ENCODE measurements at places on chromosomes 11 and 22.

- no peak for DNase-seq
Observed at GRCh38 chr11:131695889-131696429, 325.5 kb downstream of the NTM start.

GRCh38 chr11:8577791-8578581, 16.0 kb downstream of the STK33 start:
- DNase-seq: no peak

GRCh38 chr11:80838153-80838552, 1397.3 kb upstream of the TENM4 start:
- DNase-seq: no peak

- no peak for DNase-seq
Observed at GRCh38 chr11:34356130-34356529, 1.7 kb downstream of the ABTB2 start.

DNA sequence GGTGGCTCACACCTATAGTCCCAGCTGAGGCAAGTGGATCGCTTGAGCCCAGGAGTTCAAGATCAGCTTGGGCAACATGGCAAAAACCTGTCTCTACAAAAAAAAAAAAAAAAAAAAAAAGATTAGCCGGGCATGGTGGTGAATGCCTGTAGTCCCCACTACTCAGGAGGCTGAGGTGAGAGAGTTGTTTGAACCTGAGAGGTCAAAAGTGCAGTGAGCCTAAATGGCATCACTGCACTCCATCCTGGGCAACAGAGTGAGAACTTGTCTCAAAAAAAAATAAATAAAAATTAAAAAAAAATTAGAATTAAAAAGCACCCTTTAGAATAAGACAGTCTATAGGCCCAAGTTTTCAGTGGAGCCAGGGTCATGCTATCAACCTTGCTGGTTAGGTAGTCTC, 95.5 kb downstream of the PDHX start:
- DNase-seq: no peak

DNA sequence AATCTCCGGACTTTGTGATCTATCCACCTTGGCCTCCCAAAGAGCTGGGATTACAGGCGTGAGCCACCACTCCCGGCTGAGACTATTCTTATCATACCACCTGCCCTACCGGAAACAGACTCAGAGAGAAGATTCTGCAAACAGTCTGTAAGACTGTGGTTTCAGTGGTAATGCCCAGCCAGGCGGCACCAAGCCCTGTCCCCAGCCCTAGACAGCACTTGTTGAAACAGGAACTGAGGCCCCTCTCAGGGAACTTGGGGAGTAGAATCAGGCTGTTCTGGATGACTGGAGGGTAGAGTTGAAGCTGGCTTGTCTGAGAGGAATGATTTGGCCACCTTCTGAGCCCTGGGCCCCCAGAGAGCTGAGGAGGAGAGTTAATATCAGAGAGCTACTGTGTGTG, 1.3 kb upstream of the INSC start:
- DNase-seq: no peak

DNA sequence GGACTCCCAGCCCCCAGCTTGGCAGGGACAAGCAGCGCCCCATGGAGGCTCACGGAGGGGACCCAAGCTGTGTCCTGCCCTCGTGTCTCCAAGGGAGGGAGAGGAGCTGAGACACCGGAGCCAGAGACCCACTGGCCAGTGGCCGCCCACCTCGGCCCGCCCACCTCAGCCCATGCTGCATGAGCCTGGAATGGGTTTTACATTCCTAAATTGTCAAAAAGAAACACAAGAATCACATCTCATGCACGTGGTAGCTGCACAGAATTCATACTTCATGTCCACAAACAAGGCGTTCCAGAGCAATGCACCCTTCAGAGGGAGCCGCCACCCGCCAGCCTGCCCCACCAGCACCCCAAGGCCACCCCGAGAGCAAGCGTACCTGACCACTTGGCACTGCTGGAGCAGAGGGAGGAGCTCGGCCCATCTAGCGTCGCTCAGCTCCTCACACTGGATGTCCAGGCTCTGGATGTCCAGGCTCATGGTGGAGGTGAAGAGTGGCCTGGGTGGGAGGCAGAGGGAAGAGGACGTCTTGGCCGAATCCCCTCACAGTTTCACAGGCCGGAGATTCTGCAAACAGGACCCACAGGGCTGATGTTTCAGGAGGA, 5.3 kb downstream of the RNH1 start:
- no peak for DNase-seq

DNA sequence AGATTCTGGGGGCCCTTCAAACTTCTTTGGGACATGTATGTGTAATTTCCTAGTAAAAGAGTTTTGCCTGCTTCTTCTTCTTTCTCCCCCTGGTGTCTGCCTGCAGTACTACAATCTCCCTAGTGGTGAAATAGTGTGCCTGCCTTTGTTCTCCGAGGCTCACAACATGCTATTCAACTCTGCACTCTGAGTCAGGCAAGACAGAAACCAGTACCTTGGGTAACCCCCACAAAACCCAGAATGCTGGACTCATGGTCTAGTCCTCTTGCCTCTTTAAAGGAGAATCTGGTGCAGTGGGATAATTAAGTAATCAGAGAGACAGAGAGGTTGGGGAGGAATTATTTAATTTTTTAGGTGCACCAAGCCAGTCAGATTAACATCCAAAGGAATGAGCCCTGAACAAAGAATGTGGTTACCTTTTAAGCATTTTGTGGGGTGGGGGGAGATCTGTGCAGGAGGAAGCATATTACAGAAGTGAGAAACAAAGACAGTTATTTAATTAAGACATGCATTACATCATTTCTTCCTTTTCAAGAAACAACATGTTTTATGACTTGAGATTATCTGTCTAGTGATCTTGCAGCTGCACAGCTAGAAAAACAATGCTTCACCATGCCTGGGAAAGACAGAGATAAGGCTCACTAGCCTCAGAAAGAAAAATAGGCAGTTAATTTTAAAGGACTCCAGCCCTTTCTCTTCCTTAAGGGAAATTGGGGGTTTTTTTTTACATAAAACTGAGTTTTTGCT, 11.0 kb upstream of the MS4A6A start:
- peak; percentile 80 for DNase-seq

- DNase-seq: no peak
Observed at GRCh38 chr22:32706149-32706548, 95.4 kb upstream of the TIMP3 start.

GRCh38 chr22:50186761-50187523, 1.2 kb downstream of the TRABD start:
- DNase-seq: no peak

GRCh38 chr11:69965821-69966582, 112.1 kb upstream of the ANO1 start:
- no peak for DNase-seq

- DNase-seq: no peak
Observed at GRCh38 chr11:119236490-119236889, 30.4 kb downstream of the CBL start.

DNA sequence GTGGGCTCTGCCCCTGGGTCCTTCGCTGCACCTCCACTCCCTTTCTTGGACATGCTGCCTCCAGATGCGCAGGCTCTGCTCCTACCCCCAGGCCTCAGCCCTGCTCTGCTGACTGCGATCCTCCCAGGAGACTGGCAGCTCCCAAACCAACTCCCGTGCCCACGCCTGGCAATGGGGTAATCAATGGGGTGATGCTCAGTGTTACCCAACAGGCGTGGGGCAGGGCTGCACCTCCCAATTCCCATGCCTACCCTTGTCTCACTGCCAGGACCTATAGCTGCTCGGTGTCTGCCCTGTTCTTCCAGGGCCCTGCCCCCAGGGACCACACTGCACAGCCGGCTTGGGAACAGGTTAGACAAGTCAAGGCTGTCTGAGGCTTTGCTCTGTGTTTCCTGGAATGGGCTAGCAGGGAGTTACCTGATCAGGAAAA, at the start of gene ALDH3B2:
Gene ALDH3B2, minus strand, starts transcription at position 182 of the 430 bp plus-strand sequence. CDS start 7,688 bp downstream, outside the sequence.
- DNase-seq: no peak

GRCh38 chr11:17012712-17013547, 1.3 kb downstream of the PLEKHA7 start:
- peak; percentile 12 for DNase-seq

DNA sequence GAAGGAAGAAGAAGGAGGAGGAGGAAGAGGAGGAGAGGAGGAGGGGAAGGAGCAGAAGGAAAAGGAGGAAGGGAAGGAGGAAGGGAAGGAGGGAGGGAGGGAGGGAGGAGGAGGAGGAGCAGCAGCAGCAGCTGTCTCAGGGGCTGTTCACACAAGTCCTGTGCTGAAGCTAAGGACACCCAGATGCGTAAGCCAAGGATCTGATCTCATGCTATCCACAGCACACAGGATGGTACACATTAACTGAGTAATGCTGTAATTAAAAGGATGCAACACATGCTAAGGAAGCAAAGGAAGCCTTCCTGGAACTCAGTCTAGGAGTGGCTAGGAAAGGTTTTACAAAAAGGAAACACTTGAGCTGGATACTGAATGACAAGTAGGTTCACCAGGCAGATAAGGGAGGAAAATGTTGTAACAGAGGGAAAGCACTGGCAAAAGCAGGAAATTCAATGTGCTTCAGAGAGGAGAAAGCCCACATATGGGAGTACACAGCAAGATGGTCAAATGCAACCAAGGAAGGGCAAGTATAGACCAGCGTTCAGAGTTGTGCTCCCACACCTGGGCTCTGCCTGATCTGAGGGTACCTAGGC, 32.0 kb downstream of the TRIM66 start:
- DNase-seq: no peak

GRCh38 chr11:131486100-131486499, 115.7 kb downstream of the NTM start:
- DNase-seq: no peak

- no peak for DNase-seq
Observed at GRCh38 chr11:15793043-15793996, 563.0 kb downstream of the SOX6 start.

GRCh38 chr11:119634301-119634700, 94.7 kb downstream of the NECTIN1 start:
- no peak for DNase-seq

DNA sequence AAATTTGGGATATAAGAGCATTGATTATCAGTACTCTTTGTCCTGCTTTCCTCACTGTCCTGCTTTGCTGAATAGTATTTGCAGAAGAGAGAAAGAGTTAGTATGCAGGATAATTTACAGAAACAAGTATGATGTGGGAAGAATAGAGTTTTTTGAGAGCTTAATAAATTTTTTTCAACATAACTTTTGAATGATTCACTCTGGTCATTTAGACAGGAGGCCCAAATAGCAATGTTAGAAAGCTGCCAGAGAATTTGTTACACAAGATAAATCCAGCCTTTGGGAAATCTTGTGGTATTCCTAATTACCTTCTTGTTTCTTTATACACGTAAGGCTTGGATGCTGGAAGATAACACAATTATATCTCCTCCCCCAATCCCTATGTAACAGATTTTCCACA, 484.6 kb downstream of the CNTN5 start:
- no peak for DNase-seq

GRCh38 chr11:11211186-11211585, 141.9 kb downstream of the CSNK2A3 start:
- DNase-seq: no peak

- DNase-seq: no peak
Observed at GRCh38 chr11:71067753-71068152, 184.6 kb downstream of the SHANK2 start.

DNA sequence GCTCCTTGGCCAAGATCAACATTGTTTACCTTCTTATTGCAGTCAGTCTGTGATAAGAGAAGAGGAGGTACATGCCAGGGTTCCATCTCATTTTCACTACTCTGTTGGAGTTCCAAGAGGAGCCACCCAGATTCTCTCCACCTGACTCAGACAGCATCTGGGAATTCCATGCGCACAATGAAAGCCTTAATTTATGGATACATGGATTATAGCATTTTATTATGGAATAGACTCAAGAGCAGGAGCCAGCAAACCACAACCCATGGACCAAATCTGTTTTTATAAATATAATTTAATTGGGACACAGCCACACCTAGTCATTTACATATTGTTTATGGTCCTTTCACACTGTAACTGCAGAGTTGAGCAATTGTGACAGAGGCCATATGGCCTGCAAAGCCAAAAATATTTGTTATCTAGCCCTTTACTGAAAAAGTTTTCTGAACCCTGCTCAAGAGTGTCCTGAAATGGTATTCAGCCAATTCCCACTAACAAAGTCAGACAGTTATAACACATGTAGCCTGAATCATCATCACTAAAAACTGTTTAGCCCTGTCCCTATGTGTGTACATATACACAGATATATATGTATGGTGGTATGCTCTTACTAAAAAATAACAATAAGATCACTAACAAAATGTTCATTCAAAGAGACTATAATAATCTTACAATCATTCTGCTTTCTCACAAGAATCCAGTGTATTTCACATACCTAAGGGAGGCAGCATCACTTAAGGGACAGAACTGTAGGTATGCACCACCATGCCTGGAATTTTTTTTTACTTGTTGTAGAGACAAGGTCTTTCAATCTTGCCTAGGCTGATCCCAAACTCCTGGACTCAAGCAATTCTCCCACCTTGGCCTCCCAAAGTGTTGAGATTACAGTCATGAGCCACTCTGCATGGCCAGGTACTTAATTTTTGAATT, 104.5 kb upstream of the TEAD1 start:
- DNase-seq: no peak

GRCh38 chr11:123061403-123062157, at the start of gene HSPA8:
Gene HSPA8, minus strand, starts transcription at chr11:123062136. Its CDS starts 812 bp downstream, at chr11:123061324.
- DNase-seq: peak; percentile 70

GRCh38 chr11:125165843-125166763, 1.6 kb downstream of the PKNOX2 start:
- DNase-seq: no peak

GRCh38 chr11:26651916-26652315, 69.9 kb downstream of the SLC5A12 start:
- DNase-seq: no peak

GRCh38 chr11:65572356-65573051, at the start of gene FAM89B:
Gene FAM89B, plus strand, starts transcription at chr11:65572538. Its CDS starts 132 bp downstream, at chr11:65572670.
- peak; percentile 92 for DNase-seq

GRCh38 chr11:40877256-40877655, 582.2 kb downstream of the LRRC4C start:
- no peak for DNase-seq

DNA sequence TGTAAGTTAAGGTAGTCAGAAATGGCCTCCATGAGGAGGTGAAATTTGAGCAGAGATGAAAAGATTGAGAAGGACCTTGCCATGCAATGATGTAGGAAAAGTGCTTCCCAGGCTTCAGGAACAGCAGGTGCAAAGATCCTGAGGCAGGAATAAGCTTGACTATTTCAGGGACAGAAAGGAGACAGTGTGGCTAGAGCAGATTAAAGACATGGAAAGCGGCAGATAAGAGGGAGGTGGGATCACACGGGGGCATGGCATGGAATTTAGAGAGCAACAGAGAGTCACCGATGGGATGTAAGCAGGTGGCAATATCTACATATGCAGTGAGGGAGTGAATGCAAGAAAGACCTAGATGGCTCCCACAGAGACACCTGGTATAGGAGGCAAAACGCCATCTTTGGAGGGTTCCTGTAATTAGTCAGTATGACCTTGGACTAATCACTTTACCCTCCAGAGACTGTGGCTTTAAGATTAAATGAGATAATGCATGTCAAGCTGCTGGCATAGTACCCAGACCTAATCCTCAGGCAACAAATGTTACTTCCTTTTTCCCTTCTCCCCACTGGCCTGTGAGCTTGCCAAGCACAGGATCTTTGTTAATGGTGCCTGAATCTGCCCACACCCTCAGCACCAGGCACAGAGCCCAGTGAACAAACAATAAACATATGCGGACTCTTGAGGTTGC, 24.6 kb upstream of the ACER3 start:
- no peak for DNase-seq

GRCh38 chr11:124832571-124832970, 32.4 kb upstream of the MSANTD2 start:
- DNase-seq: no peak

GRCh38 chr11:77096591-77097019, 6.0 kb upstream of the OMP start:
- DNase-seq: no peak

GRCh38 chr22:39655004-39655579, 84.5 kb downstream of the CACNA1I start:
- DNase-seq: no peak
